A673 (cell line): ENCODE measurements at places on chromosomes 11 and 22. TPM values are rescaled to one million over a fixed set of nuclear protein-coding genes. Genes with fewer than 3 reads are reported as not detected.

The ZW10 gene
- total RNA-seq: 31.4 TPM in 2 replicates

- no peak overlapping the region for H3K27ac ChIP-seq
- H3K4me3 ChIP-seq: no peak overlapping the region
- no peaks in the 10 kb centered on the region for H3K27me3 ChIP-seq
- no peaks in the 10 kb centered on the region for H3K36me3 ChIP-seq
- H3K4me1 ChIP-seq: peaks cover 67% of the 10 kb centered on the region
Observed at GRCh38 chr11:27204529-27204928, 158.5 kb downstream of the CCDC34 start.

DNA sequence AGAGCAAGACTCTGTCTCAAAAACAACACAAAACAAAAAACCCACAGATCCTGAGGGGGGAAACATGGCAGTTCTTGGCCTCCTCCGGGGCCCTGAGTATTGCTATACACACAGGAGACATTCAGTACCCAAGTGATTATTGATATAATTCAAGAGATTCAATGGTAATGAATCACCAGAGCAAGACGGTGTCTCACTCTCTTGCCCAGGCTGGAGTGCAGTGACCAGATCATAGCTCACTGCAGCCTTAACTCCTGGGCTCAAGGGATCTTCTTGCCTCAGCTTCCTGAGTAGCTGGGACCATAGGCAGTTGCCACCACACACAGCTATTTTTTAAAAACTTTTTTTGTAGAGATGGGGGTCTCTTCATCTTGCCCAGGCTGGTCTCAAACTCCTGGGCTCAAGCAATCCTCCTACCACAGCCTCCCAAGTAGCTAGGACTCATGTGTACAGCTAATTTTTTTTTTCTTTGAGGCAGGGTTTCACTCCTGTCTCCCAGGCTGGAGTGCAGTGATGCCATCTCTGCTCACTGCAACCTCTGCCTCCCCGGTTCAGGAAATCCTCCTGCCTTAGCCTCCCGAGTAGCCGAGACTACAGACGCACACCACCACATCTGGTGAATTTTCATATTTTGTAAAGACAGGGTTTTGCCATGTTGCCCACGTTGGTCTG lies 21.8 kb upstream of the PIK3C2A start:
- no peaks in the 10 kb centered on the region for H3K27me3 ChIP-seq
- H3K4me3 ChIP-seq: no peak overlapping the region
- no peaks in the 10 kb centered on the region for H3K36me3 ChIP-seq
- H3K4me1 ChIP-seq: no peaks in the 10 kb centered on the region
- no peak for DNase-seq

GRCh38 chr11:4539603-4540219 lies 5.3 kb upstream of the OR52M1 start:
- peaks cover 8% of the 10 kb centered on the region for H3K27me3 ChIP-seq
- no peaks in the 10 kb centered on the region for H3K4me1 ChIP-seq
- no peaks in the 10 kb centered on the region for H3K36me3 ChIP-seq
- H3K27ac ChIP-seq: no peak overlapping the region
- no peak overlapping the region for H3K4me3 ChIP-seq

DNA sequence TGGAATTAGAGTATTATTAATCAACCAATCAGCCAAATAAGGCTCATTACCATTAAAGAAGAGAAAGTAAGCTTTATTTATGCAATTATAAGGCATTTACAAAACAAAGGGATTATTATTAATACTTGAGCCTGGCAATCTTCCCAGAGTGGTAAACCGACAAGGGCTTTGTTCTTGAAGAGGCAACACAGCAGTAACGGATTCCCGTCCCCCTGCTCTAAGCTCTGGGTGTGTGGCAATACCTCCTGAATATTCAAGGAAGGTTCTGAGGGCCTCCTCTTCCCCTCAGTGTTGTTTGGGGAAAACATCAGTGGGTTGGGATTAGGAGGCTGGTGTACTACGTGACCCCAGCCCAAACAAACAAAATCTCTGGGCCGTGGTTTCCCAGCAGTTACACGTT lies 176.5 kb downstream of the TENM4 start:
- peaks cover 6% of the 10 kb centered on the region for H3K4me1 ChIP-seq
- no peak overlapping the region for H3K4me3 ChIP-seq
- peaks cover 15% of the 10 kb centered on the region for H3K27me3 ChIP-seq
- peak; percentile 66 for DNase-seq
